ENCODE measurements at places on chromosomes 7 and 10.

- DNase-seq = no peak
Measured at GRCh38 chr10:3935141-3935540, 150.1 kb upstream of the KLF6 start.

DNA sequence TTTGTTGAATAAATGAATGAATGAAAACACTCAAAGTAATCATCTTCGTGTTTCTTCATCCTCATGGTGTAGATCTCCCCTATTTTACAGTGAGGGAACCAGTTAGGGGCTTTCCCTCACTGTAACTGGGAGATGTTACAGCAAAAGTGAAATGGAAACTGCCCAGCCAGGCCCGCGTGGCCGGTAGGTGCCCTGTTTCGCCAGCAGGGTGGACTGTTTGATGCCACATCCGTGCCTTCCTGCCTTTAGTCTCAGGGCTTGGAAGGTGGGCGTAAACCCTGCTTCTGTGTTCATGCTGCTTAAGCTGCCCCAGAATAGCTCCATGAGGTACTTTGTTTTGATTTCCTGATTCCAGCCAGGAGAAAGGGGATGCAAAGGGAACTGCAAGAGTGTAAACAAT, 268.8 kb downstream of the PLXNA4 start:
- no peak for DNase-seq

GRCh38 chr7:79692015-79692414, 238.5 kb upstream of the MAGI2 start:
- no peak for DNase-seq

DNA sequence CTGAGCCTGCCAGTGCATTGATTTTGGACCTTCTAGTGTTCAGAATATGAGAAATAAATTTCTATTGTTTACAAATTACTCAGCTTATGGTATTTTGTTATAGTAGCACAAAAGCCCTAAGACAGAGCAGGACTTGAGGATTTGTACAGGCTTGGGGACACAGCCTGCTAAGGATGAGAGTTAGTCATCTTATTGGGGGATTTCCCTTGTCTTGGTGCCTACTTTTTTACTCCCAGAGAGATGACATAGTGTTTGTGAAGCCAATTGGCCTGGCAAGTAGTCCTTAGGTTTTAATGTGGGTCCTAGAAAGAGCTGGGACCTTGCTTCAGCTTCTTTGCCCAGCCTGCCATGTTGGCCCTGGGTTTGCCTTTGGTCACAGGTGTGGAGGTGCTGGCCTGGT, 364.0 kb downstream of the REEP3 start:
- no peak for DNase-seq

GRCh38 chr7:45574669-45575500, 717 bp downstream of the ADCY1 start:
- DNase-seq = no peak

DNA sequence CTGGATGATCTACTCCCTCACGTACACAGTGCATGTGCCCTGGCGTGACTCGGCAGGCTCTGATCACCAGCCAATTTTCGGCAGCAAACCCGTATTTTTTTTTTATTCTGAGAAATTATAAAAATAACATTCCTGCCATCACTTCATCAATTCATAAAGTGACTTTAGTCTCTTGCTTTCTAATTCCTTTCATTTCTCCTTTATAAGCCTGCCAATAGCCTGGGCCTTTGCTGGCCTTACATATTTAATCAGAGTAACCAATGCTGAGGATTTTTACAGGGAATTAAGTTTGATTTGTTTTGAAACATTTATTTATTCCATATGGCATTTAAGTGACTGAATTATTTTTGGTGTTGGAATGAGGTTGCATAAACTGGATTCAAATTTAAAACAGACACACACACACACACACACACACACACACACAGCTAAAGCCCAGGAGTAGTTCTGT, 140.8 kb downstream of the ETV1 start:
- no peak for DNase-seq

GRCh38 chr10:124641282-124642087, 102.7 kb downstream of the FAM53B start:
- no peak for DNase-seq

- DNase-seq = no peak
Measured at GRCh38 chr7:134246761-134247160, 70.0 kb downstream of the SLC35B4 start.

- peak; percentile 99 for DNase-seq
Measured at GRCh38 chr7:24366876-24367275, 82.9 kb downstream of the NPY start.

DNA sequence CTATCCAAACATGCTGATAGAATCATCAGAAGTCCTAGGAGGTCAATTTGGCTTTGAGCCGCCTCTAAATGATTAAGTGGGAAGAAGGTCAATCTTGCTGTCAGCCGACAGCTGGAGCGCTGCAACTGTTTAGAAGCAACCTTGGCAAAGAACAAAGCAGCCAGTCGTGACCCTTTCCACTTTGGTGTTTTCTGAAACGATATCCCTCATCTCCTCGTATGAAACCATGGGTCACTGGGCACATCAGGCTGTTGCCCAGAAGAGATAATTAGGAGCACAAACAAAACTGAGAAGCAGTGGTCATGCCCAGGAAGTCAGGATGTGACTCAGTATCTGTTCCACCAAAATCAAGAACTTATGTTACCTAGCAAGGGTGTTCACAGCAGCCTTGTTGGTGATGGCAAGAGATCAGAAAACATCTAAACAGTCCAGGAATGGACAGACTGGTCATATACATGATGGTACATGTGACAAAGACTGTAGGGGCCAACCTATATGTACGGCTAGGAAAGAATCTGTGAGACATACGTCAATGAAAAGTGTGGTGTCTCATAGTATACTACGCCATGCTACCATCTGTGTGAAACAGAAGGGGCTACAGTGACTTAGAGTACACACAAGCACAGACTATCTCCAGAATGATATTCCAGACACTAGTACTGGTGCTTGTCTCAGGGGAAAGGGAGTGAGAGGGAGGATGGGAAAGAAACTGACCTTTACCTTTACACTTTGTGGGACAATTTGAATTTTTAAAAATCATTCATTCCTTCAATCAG, 22.4 kb downstream of the STN1 start:
- no peak for DNase-seq

DNA sequence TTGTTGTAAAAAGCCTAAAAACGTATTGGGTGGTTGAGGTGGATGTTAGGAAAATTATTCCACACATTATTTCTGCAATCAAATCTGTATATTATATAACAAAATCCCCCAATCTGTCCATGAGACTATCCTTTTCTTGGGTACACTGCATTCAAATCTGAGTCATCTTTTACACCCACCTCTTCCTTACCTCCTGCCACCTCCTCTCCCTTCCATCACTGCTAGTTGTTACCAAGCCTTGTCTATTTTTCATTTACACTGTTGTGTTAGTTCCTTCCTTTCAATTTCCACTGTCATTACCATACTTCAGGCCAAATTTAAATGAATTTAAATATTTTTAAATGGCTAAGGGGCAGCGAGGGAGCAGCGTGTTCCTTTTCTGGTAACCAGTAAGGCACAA, 83.3 kb downstream of the ITGA8 start:
- no peak for DNase-seq

- DNase-seq = no peak
Measured at GRCh38 chr10:94042834-94043175, 49.1 kb downstream of the PLCE1 start.

DNA sequence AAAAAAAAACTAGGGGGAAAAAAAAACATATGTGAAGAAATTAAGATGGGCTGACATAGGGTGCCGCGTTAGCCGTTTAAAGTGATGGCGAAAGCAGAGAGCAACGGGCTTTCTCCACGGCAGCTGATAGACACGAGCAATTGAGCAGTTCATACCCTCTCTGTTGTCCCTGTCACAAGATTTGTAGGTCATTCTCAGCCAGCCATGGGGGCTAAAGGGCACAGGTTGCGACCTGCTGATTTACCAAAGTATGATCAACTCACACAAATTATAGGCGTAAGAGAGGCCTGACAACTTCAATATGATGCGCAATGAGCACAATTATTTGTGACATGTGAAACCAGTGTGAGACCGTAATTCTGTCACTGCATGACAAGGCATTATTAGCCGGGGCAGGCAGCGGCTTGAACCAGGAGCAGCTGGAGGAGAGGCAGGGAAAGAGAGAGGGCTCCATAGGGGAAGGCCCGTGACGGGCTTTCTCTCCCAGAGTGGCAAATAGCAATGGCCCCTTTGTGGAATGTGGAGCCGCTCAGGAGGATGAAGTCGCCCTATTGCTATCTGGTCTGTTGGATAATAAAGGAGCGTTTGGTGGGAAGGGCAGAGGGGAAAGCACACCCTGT, 195.1 kb upstream of the HABP2 start:
- DNase-seq = no peak

GRCh38 chr7:27106181-27106900, 3.9 kb upstream of the HOXA2 start:
- DNase-seq = no peak

GRCh38 chr7:43071604-43072003, 40.8 kb upstream of the HECW1 start:
- DNase-seq = no peak

GRCh38 chr10:110497438-110498086, at the start of gene DUSP5:
TSS of gene DUSP5 (plus strand) at chr10:110497907. CDS start at chr10:110498122, 215 bp downstream.
- DNase-seq = peak; percentile 80

- no peak for DNase-seq
Measured at GRCh38 chr7:22214000-22214399, 143.0 kb downstream of the RAPGEF5 start.

DNA sequence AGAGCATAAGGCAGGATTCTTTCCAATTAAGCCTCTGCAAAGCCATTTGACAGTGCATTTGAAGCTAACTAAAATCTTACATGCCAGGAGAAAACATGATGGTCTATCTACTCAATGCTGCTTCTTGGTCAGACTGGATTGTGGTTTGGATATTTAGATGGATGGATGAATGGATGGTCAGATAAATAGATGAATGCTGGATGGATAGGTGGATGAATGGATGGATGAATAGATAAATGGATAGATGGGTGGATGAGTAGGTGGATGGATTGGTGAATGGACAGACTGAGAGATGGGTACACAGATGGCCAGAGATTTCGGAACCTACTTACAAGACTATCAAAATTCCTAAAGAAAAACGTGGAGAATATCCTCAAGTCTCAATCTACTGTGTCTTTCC, 127.6 kb downstream of the SFMBT2 start:
- no peak for DNase-seq

DNA sequence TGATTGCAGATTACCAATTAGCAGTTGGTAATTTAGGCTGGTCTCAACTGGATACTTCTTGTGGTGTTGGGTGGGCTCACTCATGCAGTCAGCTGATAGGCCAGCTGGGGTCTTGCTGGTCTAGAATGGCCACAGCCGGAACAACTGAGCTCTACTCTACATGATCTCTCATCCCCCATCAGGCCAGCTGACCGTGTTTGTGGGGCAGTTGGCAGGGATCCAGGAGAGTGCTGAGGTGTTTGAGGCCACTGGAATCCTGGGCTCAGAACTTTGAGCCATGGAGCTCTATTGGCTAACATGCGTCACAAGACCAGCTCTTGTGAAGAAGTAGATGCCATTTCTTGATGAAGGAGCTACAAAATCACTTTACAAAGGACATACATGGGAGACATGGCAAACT, 242.4 kb downstream of the GFRA1 start:
- DNase-seq = no peak

DNA sequence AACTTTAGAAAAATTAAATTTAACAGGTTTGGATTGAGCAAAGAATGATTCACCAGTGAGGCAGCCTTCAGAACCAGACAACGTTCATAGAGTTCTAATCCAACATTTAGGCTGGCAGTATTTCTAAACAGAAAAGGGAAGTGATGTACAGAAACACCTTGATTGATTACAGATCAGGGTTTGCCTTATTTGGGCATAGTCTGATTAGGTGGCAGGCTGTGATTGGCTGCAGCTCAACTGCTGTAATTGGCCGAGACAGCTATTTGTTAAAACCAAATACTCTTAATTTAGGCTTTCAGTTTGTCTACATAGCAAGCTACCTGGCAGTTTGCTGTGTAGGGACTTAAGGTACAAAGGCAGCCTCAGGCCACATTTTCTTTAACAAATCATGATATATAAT, 802.5 kb downstream of the IPMK start:
- DNase-seq = no peak

DNA sequence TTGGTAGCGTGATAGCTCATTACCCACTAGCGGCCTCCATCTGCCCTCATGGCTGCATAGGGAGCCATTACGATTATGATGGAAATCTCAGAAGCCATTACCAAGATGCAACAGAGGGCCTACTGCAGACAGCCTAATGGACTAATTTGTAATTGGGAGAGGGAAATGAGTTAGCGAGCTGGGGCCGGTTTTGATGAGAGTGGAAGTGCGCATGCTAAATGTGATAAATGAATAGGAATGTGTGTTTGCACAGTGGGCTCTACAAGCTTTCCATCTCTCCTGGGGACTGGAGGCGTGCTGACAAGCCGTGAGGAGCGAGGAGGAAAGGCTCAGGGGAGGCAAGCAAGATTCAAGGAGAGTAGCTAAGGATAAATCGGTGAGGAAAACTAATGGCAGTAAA, 644.5 kb upstream of the GALNT17 start:
- DNase-seq = no peak

DNA sequence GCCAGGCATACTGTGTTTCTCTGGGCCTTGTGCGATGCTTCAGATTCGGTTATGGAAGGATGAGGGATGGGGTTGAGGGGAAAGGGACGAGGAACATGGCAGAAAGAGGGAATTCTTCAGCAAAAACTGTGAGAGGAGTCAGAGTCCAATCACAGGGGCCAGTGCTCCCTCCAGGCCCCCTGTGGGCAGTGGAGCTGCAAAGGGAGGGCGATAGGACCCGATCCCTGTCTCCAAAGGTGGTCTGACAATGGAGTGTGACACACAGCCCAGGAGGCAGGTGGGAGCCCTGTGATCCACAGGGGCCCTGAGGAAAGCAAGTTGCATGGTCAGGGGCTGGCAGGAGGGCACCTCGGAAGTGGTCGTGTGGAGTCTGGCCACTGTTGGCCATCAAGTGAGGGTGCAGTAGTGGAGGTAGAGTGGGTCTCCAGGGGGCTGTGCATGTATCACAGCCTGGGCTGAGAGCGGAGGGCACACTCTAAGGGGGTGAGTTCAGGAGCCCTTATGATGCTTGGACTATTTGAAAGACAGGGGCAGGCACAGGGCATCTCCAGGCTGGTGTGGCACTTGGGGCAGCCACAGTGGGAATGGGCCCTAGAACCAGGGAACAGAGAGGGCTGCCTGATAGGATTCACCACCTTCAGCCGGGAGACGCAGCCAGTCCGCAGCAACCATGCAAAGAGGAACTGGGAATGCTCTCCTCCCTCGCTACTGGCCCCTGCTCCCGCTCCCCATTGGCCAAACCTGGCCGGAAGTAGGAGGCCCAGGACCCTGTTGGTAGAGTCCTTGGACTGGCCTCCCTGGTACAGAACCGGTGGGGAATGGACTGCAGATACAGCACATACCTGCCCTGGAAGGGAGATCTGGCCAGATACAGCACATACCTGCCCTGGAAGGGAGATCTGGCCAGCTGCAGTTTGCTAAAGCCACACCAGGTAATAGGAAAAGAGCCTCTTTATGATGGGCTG, 115.9 kb downstream of the ADCY1 start:
- no peak for DNase-seq
